GM23338 (cell line): ENCODE measurements at places on chromosomes 12 and 14. TPM values are rescaled to one million over a fixed set of nuclear protein-coding genes. Genes with fewer than 3 reads are reported as not detected.
A peak's percentile ranks its signal among the peaks of the same experiment; 100 is the strongest.

DNA sequence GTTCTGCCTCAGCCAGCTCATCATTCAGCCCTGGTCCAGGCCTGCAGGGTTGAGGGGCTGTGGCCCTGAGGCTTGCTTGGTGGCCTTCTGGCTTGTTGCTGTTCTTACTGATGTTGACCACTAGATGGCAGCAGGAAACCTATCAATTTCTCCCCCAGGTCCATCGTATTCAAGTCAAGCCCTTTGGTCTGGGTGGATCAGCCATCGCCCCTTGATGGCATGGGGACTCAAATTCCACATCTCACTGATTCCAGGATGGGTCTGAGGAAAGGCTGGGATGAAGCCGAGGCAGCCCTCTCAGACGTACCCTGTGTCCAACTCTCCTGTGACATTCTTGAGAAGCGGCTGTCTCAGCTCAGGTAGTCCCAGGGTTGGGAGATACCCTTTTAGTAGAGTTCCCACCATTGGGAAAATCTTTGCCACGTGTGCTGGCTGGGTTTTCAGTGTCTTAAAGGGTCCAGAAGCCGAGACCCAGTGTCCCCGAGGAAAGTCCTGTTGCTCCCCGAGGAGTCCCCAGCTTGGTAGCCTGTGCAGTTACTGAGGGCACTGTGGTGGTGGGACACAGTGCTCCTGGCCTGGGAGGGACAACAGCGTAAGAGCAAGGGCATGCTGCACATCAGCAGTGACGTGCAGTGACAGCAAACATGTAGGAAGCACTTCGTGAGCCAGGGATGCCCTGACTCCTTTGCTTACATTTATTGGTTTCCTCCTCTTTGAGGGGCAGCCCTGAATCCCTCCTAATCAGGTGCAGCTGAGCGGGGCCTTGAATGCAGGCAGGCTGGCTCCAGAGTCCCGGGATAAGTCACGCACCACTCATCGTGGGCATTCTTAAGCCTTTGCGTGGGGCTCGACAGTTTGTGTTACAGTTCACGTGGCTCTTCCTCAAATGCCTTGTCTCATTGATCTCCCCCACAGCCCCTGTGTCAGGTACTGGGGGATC is 58.6 kb downstream of the TSPAN9 start:
- H3K27ac ChIP-seq: no peak overlapping the region
- no peaks in the 10 kb centered on the region for H3K36me3 ChIP-seq
- peaks cover 26% of the 10 kb centered on the region for H3K4me1 ChIP-seq
- H3K27me3 ChIP-seq: no peaks in the 10 kb centered on the region

DNA sequence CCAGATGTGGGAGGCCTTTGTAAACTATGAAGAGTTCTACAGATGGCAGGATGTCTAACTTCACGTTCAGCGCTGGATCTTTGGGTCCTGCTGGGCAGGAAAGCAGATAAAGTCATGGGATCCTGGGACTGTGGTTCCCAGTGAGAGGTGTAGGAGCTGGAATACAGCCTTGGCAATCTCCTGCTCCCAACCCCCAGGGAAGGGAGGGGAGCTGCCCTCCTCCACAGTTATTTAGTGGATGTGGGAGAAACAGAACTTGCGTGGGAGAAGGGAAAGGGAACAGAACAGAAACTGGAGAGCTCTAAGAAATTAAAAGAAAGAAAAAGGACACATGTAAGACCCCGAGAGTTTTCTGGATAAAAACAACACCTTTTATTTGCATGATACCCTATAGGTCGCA is 37.0 kb downstream of the NUAK1 start:
- H3K36me3 ChIP-seq: no peaks in the 10 kb centered on the region
- H3K4me1 ChIP-seq: peaks cover 37% of the 10 kb centered on the region
- no peaks in the 10 kb centered on the region for H3K27me3 ChIP-seq

DNA sequence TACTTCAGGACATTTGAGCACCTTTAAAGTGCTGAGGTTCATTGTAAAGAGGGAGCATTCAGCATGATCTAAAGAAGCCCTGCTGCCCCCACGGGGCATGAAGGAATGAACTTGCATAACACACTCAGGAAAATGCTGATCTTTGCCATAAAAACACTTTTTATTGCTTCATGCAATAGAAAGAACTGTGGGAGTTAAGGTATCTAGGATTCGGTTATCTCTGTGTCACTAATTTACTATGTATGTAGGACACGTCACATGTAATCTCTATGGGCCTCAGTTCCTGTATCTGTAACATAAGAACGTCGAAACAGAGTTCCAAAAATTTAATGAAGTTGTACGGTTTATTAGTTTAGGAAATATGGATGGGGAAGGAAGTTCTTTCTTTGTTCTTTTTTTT is 33.0 kb downstream of the BTBD7 start:
- H3K4me1 ChIP-seq: peaks cover 41% of the 10 kb centered on the region
- no peaks in the 10 kb centered on the region for H3K27me3 ChIP-seq
- no peak overlapping the region for H3K4me3 ChIP-seq
- DNase-seq: no peak
- 0 out of 2 replicates have a peak overlapping the region, but pooled peaks have one; percentile 64 for H3K27ac ChIP-seq
- H3K36me3 ChIP-seq: no peaks in the 10 kb centered on the region

GRCh38 chr12:114655934-114656749 is 27.8 kb downstream of the TBX3 start:
- H3K4me1 ChIP-seq: peaks cover 39% of the 10 kb centered on the region
- no peaks in the 10 kb centered on the region for H3K36me3 ChIP-seq
- H3K27ac ChIP-seq: no peak overlapping the region
- H3K4me3 ChIP-seq: no peak overlapping the region
- no peak for DNase-seq

DNA sequence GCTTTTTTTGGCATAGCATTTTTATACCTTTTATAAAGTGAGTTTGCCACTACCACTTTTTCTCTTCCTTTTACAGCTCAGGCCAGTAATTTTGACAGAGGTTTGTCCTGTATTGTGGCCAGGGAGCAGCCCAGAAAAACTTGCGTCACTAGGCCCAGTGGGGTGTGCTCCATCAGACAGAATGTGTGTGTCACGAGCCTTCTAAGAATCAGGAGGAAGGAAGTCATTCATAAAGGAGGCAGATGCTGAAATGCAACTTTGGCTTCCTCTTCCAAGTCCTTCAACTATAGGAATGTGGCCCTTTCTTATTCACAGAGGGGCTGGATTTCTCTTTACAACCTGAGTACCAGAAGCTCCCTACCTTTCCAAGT is 10.1 kb upstream of the RAB35 start:
- peaks cover 11% of the 10 kb centered on the region for H3K4me1 ChIP-seq
- DNase-seq: peak; percentile 59

DNA sequence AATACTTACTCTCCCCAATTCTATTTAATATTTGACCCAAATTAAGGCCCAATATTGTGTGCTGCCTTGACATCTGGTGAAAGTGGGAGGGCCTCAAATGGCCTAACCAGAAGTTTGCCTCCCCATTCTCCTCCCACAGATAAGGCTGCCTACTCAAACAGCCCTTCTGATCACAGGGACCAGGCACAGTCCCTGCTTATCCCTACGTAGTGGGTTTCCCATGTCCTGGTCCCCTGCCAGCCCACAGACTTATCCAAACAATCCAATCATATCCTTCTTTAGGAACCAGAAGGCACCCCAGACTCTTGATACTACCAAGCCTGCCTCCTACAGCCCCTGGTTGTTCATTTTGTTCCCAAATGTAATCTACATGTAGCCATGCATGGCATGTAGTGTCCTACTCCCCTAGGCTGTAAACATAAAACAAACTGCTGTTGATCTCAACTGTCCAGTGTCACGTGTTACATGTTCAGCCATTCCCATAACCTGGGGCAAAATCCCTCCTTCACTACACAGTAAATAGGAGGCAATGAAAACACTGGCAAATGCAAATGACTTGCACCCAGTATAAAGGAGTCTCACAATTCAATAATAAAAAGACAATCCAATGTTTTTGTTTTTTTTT is 49.3 kb downstream of the EEA1 start:
- H3K36me3 ChIP-seq: peaks cover 2% of the 10 kb centered on the region
- no peaks in the 10 kb centered on the region for H3K27me3 ChIP-seq
- no peak for DNase-seq
- H3K27ac ChIP-seq: no peak overlapping the region

GRCh38 chr12:98724384-98725155 is 79.5 kb downstream of the APAF1 start:
- H3K36me3 ChIP-seq: no peaks in the 10 kb centered on the region; the same call in 1 of the 2 replicates
- H3K4me3 ChIP-seq: no peak overlapping the region
- DNase-seq: no peak
- H3K27ac ChIP-seq: no peak overlapping the region
- H3K4me1 ChIP-seq: no peaks in the 10 kb centered on the region
- no peaks in the 10 kb centered on the region for H3K27me3 ChIP-seq

GRCh38 chr12:126483145-126484068 is 1418.2 kb downstream of the AACS start:
- no peaks in the 10 kb centered on the region for H3K4me1 ChIP-seq
- H3K36me3 ChIP-seq: no peaks in the 10 kb centered on the region
- no peak for DNase-seq

GRCh38 chr14:51929166-51929565 is 60.2 kb upstream of the RTRAF start:
- H3K27me3 ChIP-seq: no peaks in the 10 kb centered on the region
- H3K36me3 ChIP-seq: no peaks in the 10 kb centered on the region
- DNase-seq: no peak
- no peak overlapping the region for H3K27ac ChIP-seq
- no peaks in the 10 kb centered on the region for H3K4me1 ChIP-seq

GRCh38 chr12:29792132-29792531 is 8.4 kb upstream of the TMTC1 start:
- 0 out of 2 replicates have a peak, but pooled peaks cover 8% of the 10 kb centered on the region for H3K36me3 ChIP-seq
- no peak for DNase-seq
- H3K4me1 ChIP-seq: peaks cover 19% of the 10 kb centered on the region
- H3K27ac ChIP-seq: no peak overlapping the region
- H3K4me3 ChIP-seq: no peak overlapping the region
- no peaks in the 10 kb centered on the region for H3K27me3 ChIP-seq

- peaks cover 3% of the 10 kb centered on the region; the same call in 1 of the 2 replicates for H3K36me3 ChIP-seq
- peaks cover 30% of the 10 kb centered on the region for H3K4me1 ChIP-seq
- no peak for DNase-seq
These were observed 608 bp downstream of the PTGES3 start for GRCh38 chr12:56687223-56688128.

GRCh38 chr14:55713486-55713885 is 133.5 kb downstream of the KTN1 start:
- H3K4me1 ChIP-seq: no peaks in the 10 kb centered on the region
- H3K36me3 ChIP-seq: no peaks in the 10 kb centered on the region
- no peak overlapping the region for H3K27ac ChIP-seq

- H3K27me3 ChIP-seq: peaks cover 21% of the 10 kb centered on the region; the same call in 1 of the 2 replicates
- H3K27ac ChIP-seq: no peak overlapping the region
- H3K4me3 ChIP-seq: peak overlapping the region; percentile 65
- H3K4me1 ChIP-seq: peaks cover 23% of the 10 kb centered on the region
- DNase-seq: no peak
These were observed 45.8 kb upstream of the ATP23 start for GRCh38 chr12:57895389-57896114.

GRCh38 chr14:24317141-24317928 is 6.0 kb downstream of the LTB4R start:
- no peak for DNase-seq
- H3K36me3 ChIP-seq: no peaks in the 10 kb centered on the region
- no peaks in the 10 kb centered on the region for H3K4me1 ChIP-seq
- H3K4me3 ChIP-seq: no peak overlapping the region

DNA sequence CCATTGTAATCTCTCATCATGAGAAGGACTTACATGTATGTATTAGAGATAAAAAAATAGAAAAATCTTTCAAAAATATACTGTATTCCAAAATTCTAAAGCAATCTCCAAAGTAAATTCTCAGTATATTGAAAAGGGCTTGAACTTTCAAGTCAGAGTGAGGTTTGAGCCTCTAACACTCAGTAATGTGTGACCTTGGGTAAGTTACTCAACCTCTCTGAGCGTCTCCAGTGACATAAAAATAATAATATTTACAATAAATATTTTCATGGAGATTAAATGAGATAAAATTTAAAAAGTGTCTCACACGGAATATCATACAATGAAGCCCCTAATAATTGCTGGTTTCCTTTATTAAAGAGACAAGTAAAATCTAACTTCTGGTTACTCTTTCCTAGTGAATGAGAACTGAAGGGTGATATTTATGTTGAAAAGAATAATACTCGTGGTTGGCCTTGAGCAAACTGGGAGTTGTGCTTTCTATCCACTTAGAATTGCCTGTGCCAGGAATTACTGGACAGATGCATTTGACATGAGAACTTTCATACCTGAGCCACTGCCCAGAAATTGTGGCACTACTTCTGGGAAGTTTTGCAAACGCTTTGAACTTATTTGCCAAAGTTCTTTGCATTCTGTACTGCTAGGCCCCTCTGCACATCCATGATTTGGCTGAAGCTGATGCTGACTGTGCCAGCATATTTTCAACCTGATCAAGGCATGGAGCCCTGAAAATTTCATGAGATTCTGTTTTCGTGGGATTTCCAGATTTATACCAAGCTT is 933.7 kb downstream of the GALC start:
- no peaks in the 10 kb centered on the region for H3K27me3 ChIP-seq
- no peak overlapping the region for H3K4me3 ChIP-seq
- H3K27ac ChIP-seq: no peak overlapping the region
- DNase-seq: no peak
- H3K4me1 ChIP-seq: peaks cover 6% of the 10 kb centered on the region; the same call in 1 of the 2 replicates
- no peaks in the 10 kb centered on the region for H3K36me3 ChIP-seq

- no peaks in the 10 kb centered on the region for H3K27me3 ChIP-seq
- H3K4me1 ChIP-seq: no peaks in the 10 kb centered on the region
- H3K4me3 ChIP-seq: no peak overlapping the region
- no peak for DNase-seq
These were observed 352.8 kb downstream of the APAF1 start for GRCh38 chr12:98997899-98998298.

DNA sequence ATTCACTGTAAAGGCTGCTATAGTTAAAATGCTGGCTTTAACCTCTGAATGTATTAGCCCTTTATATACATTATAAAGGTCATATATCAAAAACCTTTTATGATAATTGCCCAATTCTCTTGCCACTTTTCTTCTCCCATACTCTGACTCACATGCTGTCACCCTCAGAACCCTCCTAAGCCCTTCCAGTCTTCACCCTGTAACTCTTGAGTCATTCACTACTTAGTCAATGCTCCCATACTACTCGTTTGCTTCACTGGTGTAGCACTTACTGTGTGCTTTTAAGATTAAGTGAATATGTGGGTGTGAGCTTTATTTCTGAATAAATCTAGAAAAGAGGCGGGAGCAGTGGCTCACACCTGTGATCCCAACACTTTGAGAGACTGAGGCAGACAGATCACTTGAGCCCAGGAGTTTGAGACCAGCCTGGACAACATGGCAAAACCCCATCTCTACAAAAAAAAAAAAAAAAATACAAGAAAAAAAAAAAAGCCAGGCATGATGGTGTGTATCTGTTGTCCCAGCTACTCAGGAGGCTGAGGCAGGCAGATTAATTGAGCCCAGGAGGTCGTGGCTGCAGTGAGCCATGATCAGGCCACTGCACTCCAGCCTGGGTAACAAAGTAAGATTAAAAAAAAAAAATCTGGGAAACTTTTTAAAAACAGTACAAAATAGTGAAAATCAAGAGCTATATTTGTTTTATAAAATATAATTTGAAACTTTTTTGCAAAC is 37.6 kb downstream of the SPATA7 start:
- no peak for DNase-seq
- no peaks in the 10 kb centered on the region; the same call in 1 of the 2 replicates for H3K36me3 ChIP-seq
- no peak overlapping the region for H3K27ac ChIP-seq
- H3K27me3 ChIP-seq: no peaks in the 10 kb centered on the region
- H3K4me1 ChIP-seq: no peaks in the 10 kb centered on the region

RFX4 gene
- 2.1 TPM in 1 of 2 replicates, not detected in the other for total RNA-seq

KRT71 gene
- not detected in 2 replicates for total RNA-seq

ZNF891 gene
- 5.4 and 5.5 TPM in 2 replicates for total RNA-seq

OR6C6 gene
- total RNA-seq: not detected in 2 replicates

PPFIA2 gene
- total RNA-seq: 5.9 and 7.2 TPM in 2 replicates

TAS2R42 gene
- total RNA-seq: 0.38 TPM in 1 of 2 replicates, not detected in the other

TAS2R50 gene
- 3.4 and 5.7 TPM in 2 replicates for total RNA-seq

TAS2R7 gene
- total RNA-seq: not detected in 2 replicates

SRGAP1 gene
- 5.6 and 6.1 TPM in 2 replicates for total RNA-seq

DHRS2 gene
- 0.35 and 0.42 TPM in 2 replicates for total RNA-seq

PRKAB1 gene
- 26.3 and 31.0 TPM in 2 replicates for total RNA-seq

DEGS2 gene
- 0.35 and 0.63 TPM in 2 replicates for total RNA-seq

INSM2 gene
- not detected in 2 replicates for total RNA-seq
